ENCODE measurements at places on chromosomes 12 and 14.
A peak's percentile ranks its signal among the peaks of the same experiment; 100 is the strongest.

- no peak for DNase-seq
Observed at GRCh38 chr14:28651148-28651547, 115.4 kb upstream of the FOXG1 start.

DNA sequence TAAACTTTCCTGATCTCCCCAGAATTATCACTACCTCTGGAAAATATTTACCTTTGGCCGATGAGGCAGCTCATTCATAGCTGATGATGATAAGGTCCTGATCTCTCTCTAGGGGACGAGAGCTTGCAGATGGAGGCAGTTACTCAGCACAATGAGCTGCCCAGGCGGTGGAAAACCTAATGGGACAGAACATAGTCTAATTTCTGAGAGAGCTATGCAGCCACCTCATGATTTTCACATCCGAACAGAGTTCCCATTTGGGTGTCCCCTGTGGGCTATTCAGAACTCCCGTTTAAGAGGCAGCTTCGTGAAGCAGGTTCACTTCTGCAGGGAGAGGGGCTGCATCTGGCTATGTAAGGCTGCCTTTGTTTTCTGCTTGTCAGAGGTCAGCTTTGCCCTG, 724.6 kb upstream of the TMEM132C start:
- no peak for DNase-seq

DNA sequence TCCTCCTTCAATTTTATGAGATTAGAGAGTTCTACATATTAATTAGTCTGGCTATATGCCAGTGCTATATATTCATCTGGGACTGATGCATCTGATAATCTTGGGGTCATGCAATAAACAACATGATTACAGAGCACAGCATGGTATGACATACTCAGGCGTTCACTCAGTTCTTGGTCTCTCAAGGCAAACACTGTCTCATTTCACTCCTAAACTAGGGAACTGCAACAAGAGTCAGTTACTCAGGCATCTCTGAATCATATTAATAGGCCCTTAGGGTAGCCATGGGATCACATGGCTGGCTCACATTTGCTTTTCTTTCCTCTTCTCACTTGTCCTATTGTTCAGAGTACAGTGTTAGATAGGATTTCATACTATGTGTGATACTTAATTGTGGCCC, 91.8 kb upstream of the TMEM260 start:
- no peak for DNase-seq

DNA sequence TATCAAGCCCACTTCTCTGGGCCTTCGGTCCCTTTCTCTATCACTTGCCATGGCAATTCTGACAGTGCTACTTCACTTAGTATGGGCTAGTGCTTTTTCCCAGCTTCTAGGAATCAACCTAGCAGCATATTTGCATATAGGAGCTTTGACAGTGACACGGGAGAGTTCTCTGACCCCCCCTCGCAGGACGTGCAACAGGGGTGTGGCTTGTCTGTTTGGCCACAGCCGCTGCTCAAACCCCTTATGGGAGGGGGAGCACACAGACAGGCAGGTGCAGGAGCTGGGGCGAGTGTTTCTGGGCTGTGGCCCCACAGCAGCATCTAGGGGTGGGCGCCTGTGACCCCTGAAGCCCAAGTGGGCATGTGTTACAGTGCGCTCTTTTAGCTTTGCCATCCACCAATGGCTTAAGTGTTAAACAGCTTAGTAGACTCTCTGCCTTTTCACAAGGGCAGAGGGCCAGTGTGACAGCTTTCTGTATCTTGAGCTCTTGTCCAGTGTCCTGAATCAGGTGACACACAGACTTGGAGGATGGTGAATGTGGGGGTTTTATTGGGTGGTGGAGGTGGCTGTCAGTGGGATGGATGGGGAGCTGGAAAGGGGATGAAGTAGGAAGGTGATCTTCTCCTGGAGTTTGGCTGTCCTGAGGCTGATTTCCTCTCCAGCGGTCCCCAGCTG, 229.3 kb downstream of the PCNX1 start:
- DNase-seq = no peak

DNA sequence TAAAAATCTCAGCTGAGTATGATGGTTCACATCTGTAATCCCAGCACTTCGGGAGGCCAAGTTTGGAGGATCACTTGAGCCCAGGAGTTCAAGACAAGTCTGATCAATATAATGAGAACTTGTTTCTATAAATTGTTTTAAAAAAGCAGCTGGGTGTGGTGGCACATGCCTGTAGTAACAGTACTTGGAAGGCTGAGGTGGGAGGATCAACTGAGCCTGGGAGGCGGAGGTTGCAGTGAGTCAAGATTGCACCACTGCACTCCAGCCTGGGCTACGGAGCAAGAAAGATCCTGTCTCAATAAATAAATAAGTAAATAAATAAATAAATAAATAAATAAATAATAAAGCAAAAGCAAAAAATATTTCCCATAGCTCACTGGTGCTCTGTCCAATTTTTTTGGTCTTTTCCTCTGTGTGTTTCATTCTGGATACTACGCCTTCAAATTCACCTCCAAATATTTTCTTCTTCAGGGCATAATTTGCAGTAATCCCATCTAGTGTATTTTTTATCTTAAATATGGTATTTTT, 32.7 kb upstream of the SNX6 start:
- no peak for DNase-seq

GRCh38 chr14:101349108-101349507, 212.2 kb upstream of the DIO3 start:
- DNase-seq = no peak

- DNase-seq = no peak
Observed at GRCh38 chr14:74389980-74390379, 36.0 kb downstream of the SYNDIG1L start.

GRCh38 chr14:44961151-44961553, 595 bp downstream of the KLHL28 start:
- DNase-seq = peak; percentile 50

GRCh38 chr12:71683633-71684032, 2.2 kb upstream of the TMEM19 start:
- no peak for DNase-seq

DNA sequence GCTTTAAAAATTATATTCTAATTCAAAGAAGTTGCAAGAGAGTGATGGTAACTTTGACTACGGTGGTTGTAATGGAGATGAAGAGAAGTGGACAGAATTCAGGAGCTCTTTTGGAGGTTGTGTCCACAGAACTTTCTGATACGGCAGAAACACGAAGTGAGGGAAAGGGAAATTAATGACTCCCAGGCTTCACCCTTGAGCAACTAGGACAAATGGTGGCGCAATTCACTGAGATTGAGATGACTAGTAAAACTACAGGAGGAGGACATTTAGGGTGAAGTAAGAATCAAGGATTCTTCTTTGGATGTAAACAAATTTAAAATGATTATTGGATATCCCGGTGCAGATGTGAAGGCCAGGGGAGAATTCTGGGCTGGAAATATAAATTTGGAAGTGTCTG, 212.6 kb downstream of the PTPRO start:
- no peak for DNase-seq

GRCh38 chr12:65907513-65907912, 83.2 kb downstream of the HMGA2 start:
- DNase-seq = no peak

DNA sequence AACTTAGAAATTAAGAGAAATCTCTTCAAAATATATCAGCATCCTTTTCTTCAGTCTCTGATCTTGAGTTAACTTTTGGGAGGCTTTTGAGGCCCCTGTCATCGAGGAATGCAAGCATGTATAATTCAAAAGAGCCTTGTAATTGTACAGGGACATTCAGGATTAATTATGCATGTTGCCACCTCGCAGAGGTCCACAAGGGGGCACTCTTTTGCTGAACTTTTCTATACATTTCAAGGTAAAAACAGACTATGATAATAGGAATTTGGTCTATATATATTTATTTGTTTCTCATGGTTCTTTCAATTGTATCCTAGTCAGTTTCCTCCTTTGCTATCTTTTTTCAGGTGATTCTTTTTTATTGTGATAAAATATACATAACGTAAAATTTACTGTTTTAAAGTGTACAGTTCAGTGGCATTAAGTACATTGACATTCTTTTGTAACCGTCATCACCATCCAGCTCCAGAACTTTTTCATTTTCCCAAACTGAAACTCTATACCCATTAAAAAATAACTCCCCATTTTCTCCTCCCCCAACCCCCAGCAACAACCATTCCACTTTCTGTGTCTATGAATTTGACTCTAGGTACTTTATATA, 47.0 kb upstream of the SLC2A13 start:
- DNase-seq = no peak

DNA sequence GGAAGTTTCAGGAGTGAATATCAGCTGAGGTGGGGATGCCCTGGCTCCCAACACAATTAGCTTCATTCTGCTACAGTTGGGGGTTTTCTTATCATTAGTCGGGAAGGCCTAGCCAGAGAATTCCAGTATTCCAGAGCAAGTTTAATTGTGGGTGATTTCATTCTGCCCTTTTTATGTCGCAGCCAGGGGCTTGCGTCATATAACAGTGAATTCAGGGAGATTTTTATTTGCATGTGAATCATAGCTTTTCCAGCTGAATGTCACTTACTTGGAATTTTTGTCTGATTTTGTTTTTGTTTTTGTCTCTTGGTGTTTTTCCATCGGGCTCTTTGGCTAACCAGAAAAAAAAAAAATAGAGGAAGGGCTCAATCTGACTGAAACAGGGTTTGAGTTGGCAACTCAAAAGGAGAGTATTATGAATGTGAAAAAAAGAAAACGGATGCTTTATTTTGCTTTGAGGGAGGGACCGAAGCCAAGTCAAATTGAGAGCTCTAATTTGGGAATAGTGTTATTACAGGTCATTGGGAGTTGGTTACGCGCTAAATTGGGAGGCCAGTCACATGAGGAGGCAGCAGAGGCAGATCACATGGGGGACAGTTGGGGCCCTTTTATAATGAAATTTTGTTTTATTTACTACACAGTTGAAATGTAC, 119.4 kb downstream of the SAMD4A start:
- no peak for DNase-seq

- DNase-seq = no peak
Observed at GRCh38 chr14:95480109-95480886, 36.2 kb downstream of the SYNE3 start.

DNA sequence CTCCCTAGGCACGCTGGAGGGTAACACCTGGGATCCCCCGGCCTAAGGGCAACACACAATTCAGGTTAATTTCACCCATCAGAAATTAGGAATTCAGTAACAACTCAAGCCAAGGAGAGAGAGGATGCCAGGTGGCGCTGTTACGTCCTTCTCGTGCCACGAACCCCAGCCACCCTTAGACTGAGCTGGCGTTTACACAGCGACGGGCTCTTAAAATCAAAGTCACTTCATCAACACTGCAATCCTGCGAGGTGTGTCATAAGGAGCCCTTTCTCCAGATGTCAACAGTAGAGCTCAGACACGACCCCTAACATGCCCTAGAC, 110.6 kb upstream of the TMEM132D start:
- no peak for DNase-seq

DNA sequence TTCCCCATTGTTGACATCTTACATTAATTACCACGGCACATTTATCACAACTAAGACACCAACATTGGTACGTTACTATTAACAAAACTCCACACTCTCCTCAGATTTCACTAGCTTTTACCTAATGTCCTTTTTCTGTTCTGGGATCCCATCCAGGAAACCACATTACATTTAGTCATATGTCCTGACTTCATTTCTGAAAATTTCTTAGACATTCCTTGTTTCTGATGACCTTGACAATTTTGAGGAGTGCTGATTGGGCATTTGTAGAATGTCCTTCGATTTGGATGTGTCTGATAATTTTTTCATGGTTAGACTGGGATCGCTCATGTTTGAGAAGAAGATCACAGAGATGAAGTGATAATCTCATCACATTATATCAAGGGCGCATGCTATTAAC, 34.6 kb upstream of the ACSM4 start:
- no peak for DNase-seq

DNA sequence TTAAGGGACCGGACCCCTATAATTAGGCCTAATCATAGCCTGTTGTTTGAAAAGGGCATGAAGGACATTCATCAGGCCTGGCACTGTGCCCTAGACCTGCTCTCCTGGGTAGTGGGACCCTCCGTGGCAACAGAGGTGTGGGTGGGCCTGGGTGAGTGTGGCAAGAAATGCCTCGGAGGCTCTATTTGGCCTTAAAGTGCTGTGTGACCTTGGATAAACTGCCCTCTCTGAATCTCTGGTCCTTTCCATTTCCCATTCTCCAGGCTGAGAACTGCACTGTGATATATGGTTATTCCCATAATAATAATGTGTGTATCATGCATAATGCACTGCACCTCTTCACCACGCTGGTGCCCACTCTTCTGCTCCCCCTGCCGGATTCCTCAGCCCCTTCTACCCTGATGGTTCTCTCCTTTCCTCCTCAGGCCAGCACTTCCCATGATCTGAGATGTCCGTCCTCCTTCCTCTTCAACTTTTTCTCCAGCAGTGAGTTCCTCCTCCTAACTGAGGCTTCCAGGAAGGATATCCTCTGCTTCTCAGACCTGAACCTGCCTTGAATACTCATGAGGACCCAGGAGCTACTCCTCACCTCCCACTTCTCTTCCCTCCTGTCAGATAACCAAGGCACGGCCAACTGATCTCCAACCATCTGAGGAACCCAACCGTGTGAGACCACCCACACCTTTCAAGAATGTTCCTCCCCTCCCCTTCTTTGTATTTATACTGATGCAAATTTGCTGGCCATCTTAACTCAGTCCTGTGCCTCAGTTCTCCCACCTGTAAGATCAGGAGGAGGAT, 111.0 kb upstream of the PZP start:
- DNase-seq = no peak

DNA sequence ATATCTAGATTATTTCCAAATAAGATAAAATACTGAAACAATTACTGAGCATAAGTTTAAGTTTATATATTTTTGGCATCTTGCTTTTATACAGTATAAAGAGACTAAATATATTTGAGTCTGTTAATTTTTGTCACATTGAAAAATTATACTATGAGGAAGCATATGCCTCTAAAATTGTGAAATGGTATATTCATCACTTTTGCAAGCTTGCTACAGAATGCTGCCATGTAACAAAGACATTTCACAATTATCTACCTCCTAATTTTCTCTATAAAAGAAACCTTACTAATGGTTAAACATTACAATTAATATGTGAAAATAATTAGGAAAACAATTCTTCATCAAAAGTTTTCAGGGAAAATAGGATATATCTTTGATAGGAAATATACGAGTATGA, 22.7 kb upstream of the MUCL1 start:
- DNase-seq = no peak

DNA sequence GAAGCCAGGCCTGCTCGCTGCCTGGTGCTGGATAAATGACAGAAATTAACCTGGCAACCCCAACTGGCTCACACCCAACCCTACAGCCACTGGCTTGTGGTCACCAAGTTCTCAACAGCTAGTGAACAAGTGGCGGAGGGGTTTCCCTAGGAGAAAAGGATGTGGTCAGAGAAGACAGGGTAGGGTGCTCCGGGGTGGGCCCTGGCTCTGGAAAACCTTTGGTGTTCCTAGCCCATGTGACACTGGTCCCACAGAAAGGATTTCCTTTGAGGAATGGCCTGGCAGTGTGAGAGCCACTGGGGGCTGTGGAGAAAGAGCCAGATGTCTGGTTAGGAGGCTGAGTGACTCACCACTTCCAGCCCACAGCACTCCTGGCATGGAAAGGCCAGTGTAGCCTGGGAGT, 8.7 kb downstream of the SYNE3 start:
- no peak for DNase-seq

GRCh38 chr12:68794653-68795251, 13.2 kb upstream of the MDM2 start:
- no peak for DNase-seq

Measured in left renal pelvis (tissue), 4 donors.